GM04504 (cell line): ENCODE measurements at places on chromosomes 13 and 19.
A peak's percentile ranks its signal among the peaks of the same experiment; 100 is the strongest.

DNA sequence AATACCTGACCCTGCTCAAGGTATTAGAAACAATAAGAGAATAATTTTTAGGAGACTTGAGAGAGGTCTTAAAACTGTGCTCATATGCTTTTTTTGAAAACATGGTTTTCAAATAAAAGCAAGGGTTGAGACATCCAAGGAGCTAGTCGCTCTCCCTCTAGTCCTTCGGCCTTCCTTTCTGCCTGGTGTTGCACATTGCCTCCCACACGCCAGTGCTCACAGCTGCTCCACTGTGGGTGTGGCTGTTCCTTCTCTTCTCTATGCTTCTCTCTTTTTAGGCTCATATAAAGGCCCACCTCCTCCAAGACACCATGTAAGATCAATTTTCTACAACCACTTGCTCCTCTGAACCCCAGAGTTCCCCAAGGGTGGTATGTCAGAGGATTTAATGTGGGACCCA, 352.6 kb downstream of the ENOX1 start:
- no peak for DNase-seq

- DNase-seq = no peak
These were observed 33.2 kb downstream of the F2RL3 start for GRCh38 chr19:16921766-16922591.

- DNase-seq = no peak
These were observed 10.3 kb downstream of the TGDS start for GRCh38 chr13:94585543-94586101.

GRCh38 chr13:35714588-35715377, 238.3 kb upstream of the MAB21L1 start:
- no peak for DNase-seq

DNA sequence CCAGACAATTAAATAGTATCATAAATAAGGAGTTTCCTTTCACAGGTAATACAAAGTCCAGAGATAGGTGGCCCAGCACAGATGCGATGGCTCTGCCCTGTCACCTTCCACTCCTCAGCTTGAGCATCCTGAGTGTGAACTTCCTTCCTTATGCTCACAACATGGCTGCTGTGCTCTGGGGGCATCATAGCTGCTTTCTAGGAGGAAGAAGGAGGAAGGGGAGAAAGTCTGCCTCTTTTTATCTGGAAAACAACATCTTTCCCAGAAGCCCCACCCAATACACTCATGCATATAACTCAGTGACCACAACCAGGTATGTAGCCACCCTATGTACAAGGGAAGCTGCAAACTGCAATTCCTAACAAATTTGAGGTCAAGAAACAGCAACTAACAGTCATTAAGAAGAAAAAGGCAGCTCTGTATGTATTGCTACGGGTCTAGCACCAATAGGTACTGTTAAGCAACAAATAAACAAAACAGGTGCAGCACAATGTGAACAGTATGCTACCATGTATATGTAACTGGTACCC, 201.2 kb upstream of the UBL3 start:
- DNase-seq = no peak

DNA sequence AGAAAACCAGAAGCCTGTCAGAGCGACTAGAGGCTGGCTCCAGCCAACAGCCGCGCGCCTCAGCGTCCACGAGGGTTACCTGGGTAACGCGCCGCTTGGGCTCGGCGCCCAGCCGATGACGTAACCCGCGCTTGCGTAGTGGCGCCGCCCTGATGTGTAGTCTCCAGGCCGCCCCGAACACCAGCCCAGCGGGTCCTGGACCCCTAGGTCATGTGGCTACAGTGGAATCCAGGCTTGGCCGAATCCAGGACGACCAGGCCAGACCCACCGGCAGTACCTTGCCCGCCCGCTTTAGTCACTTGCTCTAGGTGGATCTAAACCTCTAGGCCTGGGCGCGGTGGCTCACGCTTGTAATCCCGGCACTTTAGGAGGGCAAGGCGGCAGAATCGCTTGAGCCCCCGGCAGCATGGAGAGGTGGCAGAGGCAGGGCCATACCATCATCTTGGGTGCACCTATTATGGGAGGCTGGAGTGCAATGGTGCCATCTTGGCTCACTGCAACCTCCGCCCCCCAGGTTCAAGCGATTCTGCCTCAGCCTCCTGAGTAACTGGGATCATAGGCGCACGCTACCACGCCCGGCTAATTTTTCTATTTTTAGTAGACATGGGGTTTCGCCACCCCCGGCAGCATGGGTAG, 7.2 kb upstream of the ZNF606 start:
- peak; percentile 49 for DNase-seq

GRCh38 chr13:38045278-38046048, 175.9 kb upstream of the TRPC4 start:
- DNase-seq = no peak

DNA sequence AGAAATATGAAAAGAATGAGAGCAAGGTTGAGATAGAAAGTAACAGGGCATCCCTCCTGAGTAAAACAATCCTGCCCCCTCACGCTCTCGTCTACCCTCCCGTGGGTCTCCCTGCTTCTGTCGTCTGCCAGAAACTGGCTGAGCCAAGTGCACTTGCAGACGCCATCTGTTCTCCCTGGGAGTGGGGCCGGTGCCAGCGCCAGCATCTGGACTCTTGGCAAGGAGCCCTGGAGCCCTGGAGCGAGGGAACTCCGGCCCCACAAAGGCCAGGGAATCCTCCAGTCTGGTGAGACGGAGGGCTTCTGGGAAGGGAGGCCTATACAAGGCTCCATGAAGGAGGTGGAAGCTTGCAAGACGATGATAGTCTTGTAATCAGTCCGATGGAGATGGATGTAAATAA, 2.3 kb upstream of the TMEM91 start:
- peak; percentile 82 for DNase-seq

- no peak for DNase-seq
These were observed 387.5 kb downstream of the LMO7 start for GRCh38 chr13:76023652-76024051.

GRCh38 chr13:105465745-105466144, 1069.7 kb downstream of the EFNB2 start:
- DNase-seq = no peak

DNA sequence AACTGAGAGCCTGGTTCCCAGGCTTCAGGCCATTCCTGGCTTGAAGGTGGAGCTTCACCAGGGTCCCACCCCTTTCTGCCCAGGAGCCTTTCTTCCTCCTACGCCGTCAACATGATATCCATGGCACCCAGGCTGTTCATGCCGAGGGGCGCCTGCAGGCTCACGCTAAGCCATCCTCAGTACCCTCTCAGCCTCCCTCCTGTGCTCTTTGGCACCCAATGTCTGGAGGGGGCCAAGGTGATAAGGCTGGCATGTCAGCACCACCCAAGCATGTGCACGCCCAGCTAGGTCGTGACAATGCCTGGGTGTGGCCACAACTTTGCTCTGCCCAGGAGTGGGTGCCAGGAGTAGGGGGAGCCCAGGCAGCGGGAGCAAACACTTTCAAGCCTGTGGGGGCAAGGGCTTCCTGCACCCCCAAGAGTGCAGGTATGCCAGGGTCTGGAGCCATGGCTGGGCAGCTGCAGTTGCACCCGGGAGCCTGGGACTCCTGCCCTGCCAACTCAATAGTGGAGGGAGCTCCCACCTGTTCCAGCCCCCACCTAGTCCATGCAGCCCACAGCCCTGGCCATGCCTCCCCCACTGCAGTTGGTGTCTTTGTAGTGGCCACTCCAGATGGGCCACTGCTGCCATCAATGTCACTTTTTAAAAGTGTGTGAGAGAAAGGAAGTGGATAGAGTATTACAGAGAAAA, 219.9 kb downstream of the MAB21L1 start:
- DNase-seq = no peak

DNA sequence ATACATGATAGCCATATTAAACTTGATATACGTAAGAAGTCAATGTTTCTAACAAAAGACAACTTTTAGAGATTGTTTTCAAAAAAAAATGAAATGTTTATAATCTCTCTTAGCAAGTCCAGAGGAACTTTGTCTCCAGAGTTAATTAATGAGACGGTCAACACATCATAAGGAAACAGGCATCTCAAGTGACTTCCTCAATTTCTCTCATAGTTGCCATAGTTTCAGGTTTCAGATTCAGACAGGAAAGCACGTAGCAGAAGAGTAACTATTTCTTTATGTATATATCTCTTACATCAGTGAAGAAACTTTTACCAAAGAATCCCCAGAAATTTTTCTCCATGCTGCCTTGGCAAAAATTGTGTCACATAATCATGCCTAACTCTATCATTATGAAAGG, 159.6 kb upstream of the ATXN8OS start:
- no peak for DNase-seq

GRCh38 chr13:84655677-84656076, 773.4 kb upstream of the SLITRK1 start:
- no peak for DNase-seq

- no peak for DNase-seq
These were observed 664 bp downstream of the ICAM5 start for GRCh38 chr19:10290357-10290875.

DNA sequence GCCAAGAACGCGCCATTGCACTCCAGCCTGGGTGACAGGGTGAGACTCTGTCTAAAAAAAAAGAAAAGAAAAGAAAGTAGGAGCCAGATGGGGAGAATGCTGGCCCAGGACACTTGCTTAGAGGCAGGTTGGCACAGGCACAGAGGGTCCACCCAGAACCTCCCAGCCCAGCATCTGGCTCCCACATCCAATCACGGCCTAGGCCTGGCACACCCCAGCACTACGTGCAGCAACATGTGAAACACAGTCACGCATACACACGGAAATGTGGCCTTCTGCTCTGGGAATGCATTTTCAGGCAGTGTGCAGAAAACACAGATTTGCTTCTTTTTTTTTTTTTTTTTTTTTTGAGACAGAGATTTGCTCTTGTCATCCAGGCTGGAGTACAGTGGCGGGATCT, 20.9 kb upstream of the FOSB start:
- no peak for DNase-seq

DNA sequence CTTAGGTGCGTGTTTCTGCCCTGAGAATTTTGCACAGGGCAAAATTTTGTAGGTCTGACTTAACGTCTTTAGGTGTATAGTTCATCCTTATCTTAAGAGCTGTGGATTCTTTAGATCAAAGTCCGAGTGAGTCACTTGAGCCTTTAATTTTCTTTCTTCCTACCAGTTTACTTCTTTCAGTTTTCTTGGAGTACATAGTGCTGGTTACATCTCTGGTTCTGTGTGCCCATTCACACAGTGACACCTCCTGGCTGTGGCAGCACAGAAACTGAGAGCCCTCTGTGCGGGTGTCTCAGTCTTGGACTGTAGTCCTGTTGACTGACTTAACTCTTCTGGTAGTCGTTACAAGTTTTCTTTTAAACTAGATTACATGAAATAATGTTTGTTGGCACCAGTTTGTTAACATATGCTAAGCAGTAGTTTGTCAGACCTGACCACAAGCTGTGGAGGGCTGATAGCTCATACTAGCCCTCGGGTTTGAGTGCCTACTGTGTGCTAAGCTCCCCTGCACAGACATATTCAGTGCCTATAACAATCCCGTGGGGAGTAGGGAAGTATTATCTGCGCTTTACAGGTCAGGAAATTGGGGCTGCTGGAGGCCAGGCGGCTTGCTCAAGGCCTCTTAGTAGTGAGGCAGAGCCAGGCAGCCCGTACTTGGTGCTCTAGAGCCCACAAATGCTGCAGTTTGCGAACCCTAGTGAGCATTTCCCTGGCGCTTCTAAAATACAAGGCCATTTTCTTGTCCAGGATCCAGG, 1.6 kb downstream of the GATAD2A start:
- peak; percentile 42 for DNase-seq

GRCh38 chr13:29654384-29654783, 58.9 kb upstream of the SLC7A1 start:
- DNase-seq = no peak

DNA sequence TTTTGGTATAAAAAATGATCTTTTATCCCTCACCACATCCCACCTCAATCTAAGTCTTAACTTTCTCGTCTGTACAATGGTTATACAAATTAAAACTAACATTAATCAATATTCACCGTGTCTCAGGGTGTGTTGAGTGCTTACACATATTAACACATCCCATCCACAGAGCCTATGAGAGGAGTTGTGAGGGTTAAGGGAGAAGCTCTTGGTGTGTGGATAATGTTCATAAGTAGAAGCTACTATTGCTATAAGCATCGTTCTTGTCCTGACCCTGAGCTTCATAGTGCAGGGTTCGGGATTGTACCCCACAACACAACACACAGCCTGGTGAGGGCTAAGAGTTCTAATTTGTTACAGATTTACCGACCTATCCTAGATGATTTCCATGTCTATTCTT, 2.5 kb downstream of the FPR3 start:
- no peak for DNase-seq

DNA sequence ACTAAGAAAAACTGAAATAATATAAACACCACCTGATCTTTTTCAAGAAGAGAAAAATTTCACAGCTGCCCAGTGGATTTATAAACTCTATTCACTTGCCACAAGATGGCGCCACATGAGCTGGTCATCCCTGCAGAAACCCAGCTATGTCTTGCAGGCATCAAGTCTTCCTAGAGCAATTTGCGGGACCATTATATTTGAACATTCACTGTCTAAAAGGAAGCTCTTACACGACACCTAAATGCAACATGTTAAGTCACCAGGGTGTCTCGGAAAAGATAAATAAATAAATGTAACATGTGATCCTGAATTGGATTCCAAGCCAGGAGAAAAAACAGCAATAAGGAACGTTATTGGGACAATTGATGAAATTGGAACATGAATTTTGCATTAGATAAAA, 20.3 kb upstream of the AKT2 start:
- DNase-seq = peak; percentile 67

GRCh38 chr19:48560095-48560530, 8.1 kb downstream of the SULT2B1 start:
- DNase-seq = no peak

DNA sequence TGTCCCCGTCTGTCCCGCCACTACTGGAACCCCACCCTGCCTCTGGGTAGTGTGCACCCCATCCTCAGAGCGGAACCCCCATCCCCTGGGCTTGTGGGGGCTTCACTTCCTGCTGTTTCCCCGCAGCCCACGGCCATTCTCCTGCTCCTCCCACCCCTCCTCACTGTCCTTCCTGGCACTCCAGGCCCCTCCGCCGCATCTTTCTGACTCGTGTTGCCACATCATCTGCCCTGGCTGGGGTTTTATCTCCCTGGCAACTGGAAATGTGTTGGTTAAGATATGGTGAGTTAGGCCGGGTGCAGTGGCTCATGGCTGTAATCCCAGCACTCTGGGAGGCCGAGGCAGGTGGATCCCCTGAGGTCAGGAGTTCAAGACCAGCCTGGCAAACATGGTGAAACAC, 37.3 kb downstream of the KDM4B start:
- DNase-seq = no peak

GRCh38 chr19:57068921-57069697, 50.7 kb upstream of the USP29 start:
- DNase-seq = no peak

GRCh38 chr13:24931450-24932251, 164.3 kb upstream of the PABPC3 start:
- DNase-seq = no peak

- DNase-seq = no peak
These were observed 13.7 kb downstream of the RNASEH2B start for GRCh38 chr13:50923272-50923671.

GRCh38 chr13:28357247-28357825, 137.6 kb downstream of the FLT1 start:
- no peak for DNase-seq

DNA sequence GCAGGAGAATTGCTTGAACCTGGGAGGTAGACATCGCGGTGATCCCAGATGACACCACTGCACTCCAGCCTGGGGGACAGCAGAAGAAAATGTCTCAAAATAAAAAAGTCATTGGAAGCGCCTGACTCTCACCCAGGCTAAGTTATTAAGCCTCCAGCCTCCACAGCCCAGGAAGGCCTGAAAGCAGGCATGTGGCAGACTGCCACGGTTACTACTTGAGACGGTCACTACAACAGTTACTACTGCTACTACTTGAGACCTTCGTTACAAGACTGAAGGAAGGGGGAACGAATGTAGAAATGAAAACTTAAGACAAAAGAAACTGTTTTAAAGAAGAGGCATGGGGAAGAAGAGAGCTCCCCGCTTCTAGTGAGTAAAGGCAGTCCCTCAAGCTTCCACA, 9.6 kb downstream of the PRR22 start:
- peak; percentile 16 for DNase-seq
